ENCODE measurements at places on chromosomes 3 and 15.

DNA sequence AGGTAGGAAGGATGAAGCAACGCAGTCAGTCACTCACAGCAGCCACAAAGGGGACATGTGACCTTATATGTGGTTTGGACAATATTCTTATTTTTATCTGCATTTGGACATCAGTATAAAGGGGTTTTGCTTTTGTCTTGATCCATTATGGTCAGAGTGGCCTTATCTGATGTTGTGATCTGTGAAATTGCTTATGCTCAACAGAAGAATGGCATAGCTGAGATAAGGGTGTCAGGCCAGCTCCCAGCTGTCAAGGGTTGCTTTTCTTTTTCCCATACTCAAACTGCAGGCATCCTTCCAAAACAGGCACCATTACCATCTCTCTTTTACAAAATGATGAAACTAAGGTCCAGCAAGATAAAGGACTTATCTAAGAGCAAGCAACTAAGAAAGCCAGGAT lies 28.1 kb downstream of the DCLK3 start:
- no peak for DNase-seq

- no peak for DNase-seq
Measured at GRCh38 chr3:17179381-17180205, 294.8 kb downstream of the PLCL2 start.

- no peak for DNase-seq
Measured at GRCh38 chr15:37793851-37794250, 140.6 kb upstream of the TMCO5A start.

GRCh38 chr3:60323651-60324050 lies 927.6 kb downstream of the FHIT start:
- DNase-seq = no peak

Data from HS-5 (cell line).